ENCODE measurements at places on chromosomes 11 and 22.

- no peak for DNase-seq
Observed at GRCh38 chr11:10605941-10606381, 37.5 kb upstream of the LYVE1 start.

DNA sequence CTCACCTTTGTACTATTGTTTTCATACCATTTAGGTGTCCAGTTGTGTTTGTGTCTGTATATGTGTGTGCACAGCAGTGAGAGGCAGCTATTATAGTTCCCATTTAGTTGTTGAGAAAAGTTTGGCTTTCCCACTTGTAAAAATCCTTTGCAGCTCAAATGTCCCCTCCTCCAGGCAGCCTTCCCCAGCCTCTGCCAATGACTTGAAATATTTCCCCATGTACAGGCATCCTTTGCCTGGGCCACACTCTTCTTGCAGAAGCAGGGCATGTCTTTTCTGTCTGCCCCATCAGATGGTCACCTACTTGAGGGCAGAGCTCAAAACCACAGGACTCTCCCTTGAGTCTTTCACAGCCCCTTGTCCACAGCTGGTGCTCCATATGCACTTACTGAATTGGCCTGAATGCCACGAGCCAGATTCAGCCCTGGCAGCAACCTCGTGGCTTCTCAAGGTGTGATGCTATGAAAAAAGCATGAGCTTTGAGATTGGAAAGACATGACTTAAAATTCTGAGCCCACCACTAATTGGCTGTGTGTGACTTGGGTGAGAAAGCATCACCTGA lies 39.3 kb downstream of the MYEOV start:
- DNase-seq: no peak

DNA sequence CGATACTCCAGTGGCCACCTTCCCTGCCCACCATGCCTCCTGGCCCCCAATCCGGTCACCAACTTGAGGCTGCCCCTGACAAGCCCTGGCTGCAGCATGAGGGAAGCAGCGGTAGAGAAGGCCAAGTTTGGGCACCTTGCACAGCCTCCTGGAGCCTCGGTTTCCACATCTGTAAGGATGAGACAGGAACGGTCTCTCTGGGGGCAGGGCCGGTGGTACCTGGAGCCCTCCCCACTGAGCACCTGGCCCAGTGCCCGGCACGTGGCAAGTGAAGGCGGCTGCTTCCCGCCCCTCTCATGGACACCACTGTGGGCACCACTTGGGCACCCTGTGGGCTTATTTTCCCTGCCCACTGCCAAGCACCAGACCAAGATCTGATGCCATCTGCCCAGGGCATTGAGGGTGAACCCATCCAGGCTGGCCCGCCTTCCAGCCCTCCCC lies 77.8 kb downstream of the CDKN1C start:
- DNase-seq: no peak

DNA sequence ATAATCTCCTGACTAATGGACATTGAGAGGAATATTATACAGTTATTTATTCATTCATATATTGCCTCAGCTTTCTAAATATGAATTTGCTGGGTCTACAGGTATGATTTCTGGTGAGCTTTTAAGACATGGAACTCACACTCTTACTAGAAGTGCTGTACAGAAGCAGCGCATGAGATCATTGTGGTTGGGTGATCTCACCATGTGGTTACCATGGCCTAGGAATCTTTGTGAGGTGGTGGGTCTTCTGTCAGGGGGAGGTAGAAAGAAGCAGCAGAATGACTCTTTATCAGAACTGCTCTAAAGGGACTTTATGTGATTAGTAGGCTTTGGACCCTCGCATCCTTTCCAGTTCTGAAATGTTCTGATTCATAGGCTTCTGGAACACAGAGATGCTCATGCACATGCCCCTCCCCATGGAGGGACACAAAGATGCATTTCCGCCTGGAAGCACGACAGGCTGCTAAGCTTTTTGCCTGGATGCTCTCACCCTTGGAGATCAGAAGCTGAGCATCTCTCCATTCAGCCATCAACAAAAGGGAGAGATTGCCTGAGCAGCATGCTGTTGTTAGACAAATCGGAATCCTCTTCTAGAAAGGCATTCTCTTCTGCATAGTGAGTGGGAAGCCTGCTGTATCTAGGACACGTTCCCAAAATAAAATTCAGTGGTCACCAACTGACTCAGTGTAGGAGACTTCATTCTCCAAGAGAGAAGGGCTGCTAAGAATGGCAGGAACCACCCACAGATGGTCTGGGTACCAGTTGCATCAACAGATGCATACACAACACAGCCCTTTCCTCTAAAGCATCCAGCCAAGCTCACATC lies 51.3 kb downstream of the KIRREL3 start:
- DNase-seq: no peak

- no peak for DNase-seq
Observed at GRCh38 chr11:35822815-35823495, 120.9 kb upstream of the LDLRAD3 start.

DNA sequence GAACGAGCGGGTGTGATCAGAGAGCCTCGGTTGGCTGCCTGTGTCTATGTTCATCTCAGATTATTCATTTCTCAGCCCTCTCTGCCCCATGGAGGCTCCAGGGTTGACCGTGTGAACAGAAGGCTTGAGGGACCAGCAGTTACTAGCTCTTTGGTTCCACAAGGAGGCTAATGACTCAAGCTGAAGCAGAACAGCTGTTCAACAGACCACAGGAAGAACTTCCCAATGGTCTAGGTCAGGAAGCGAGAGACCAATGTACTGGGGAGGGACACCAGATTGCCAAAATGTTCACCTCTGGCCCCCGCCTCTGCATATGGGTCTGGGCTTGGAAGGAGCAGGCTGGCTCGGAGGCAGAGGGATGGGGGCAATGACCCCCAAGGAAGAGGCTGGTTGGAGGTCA lies 14.7 kb upstream of the PDE2A start:
- DNase-seq: no peak
